HFFc6 (cell line): ENCODE measurements at places on chromosomes 16 and 17.

DNA sequence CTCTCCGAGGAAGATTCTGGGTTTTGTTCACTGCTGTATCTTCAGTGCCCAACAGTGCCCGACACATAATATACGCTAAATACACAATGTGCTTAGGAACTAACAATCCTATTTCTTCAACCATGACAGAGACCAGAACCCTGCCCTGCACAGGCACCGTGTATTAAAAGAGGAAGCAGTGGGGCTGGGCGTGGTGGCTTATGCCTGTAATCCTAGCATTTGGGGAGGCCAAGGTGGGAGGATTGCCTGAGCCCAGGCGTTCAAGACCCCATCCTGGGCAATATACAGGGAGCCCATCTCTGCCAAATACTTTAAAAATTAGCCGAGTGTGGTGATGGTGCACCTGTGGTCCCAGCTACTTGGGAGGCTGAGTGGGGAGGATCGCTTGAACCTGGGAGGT lies 19.3 kb downstream of the ARL2BP start:
- no peak for DNase-seq

- DNase-seq, result no peak
Measured at GRCh38 chr17:58401287-58401686, 16.0 kb downstream of the RNF43 start.

DNA sequence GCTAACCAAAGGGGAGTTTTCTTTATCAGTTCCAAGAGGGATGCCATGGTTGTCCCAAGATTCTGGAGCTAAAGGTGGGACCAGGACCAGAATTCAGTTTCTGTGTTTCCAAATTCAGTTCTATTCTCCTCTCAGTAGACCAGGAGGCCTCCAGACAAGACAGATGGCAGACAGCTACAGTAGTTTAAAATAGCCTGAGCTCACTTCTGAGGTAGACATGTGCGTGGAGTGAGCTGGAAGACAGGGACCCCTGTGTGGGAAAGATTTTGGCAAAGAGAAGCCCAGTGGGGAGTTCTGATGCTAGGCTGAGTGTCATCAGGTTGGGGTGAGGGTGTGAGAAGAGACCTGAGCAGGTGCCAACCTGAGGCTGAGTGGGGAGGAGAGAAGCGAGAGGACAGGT lies 95.4 kb downstream of the PRKCB start:
- no peak for DNase-seq

DNA sequence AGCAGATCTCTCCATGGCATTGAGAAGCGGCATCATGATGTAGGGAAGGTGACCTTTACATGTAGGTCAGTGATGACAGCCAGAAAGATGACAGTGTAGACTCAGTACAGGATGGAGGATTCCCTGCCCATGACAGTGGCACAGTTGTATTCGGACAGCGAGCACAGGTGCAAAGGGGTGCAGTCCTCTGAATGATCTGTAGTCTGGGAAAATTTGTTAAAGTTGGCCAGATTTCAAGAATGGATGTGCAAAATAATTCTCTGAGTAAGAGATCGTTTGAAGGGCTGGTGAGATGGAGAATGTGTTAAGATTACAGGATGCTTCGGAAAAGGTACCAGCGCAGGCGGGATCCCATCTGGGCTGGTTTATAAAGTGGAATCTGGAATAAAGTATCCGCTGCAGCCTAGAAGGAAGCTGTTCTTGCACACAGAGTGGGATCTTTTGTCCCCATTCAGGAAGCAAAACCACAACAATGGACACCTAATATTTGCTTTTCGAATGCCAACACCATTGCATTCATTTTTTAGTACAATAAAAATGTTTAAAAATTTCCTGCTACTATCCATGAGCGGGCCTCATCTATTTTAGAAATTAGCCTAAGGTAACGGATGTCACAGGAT lies 101.2 kb downstream of the RPTOR start:
- DNase-seq, result no peak

DNA sequence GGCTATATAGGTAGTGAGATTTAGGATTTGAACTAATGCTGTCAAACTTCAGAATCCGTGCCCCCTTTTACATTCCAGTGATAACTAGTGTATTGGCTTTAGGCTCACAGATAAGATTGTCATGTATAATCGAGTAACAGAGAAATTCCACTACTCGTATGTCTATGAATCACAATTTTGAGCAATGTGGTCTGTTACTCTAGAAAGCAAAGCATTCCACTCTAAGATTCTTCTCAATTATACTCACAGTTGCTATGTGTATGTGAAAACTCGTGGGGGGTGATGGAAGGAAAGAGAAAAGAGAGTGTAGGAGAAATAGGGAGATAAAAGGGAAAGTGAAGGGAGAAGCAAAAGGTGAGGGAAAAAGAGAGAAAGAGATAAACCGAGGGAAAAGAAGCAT lies 1175.1 kb upstream of the GOT2 start:
- DNase-seq, result peak; percentile 20
